ENCODE measurements at places on chromosomes 12 and 14.
A peak's percentile ranks its signal among the peaks of the same experiment; 100 is the strongest.

DNA sequence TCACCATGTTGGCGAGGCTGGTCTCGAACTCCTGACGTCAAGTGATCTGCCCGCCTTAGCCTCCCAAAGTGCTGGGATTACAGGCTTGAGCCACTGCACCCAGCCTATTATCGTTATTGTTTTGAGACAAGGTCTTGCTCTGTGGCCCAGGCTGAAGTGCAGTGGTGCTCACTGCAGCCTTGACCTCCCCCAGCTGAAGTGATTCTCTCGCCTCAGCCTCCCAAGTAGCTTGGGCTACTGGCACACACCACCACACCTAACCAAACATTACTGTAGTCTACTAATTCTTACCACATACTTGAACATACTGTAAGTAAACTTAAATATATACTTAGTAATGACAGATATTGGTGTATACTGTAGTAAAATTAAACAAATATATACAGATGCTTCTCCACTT is 4.5 kb upstream of the CDCA4 start:
- no peak for DNase-seq

- DNase-seq, result no peak
These were observed 186.2 kb downstream of the NRXN3 start for GRCh38 chr14:78356391-78356790.

DNA sequence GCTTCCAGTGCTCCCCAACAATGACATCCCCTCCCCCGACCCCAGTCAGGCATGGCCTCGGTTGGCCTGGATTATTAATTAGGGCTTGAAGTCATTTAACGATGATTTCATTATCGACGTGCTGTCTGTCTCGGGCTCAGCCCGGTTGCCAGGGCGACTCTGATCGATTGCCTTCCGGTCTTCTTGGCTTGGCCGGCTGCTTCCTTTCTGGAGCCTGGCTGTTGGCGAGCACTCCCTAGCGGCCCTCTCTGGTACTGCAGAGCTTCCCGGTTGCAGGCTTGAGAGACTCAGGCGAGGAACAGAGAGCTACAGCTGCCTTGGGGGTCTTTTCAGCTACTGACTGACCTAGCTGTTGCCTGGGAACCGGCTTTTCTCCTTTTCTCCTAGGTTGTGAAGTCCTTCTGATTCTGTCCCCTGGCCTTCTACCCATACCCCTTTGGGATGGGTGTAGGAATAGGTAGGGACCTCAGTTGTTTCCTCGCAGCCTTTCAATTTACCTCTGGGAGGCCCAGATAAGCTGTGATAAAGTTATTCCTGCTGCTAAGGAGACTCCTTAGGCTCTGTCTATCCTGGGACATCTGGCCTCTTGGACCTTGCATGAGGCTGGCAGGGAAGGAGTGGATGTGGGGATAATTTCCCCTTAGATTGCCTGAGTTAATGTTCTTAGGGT is 5.5 kb upstream of the CISTR start:
- no peak for DNase-seq

GRCh38 chr12:87491089-87491488 is 538.1 kb downstream of the C12orf50 start:
- DNase-seq, result no peak

- DNase-seq, result no peak
These were observed 5.7 kb downstream of the YBX3 start for GRCh38 chr12:10717410-10717809.

- DNase-seq, result no peak
These were observed 79.9 kb upstream of the KCNA1 start for GRCh38 chr12:4829793-4830162.

- DNase-seq, result no peak
These were observed 94.3 kb downstream of the LRRC74A start for GRCh38 chr14:76920331-76921087.

DNA sequence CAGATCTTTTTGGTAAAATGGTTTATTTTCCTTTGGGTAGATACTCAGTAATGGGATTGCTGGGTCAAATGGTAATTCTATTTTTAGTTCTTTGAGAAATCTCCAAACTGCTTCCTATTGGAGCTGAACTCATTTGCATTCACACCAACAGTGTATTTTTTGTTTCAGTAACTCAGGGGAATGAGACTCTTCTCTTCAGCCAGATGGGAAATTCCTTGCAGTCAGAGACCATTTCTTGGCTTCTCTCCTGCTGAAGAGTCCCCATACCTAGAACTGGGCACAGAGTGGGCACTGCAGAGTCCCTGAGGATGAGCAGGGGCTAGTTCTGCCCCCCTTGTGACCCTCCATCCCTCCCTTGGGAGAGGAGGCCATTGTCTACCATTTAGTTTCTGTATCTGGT is 10.8 kb downstream of the SDSL start:
- no peak for DNase-seq

DNA sequence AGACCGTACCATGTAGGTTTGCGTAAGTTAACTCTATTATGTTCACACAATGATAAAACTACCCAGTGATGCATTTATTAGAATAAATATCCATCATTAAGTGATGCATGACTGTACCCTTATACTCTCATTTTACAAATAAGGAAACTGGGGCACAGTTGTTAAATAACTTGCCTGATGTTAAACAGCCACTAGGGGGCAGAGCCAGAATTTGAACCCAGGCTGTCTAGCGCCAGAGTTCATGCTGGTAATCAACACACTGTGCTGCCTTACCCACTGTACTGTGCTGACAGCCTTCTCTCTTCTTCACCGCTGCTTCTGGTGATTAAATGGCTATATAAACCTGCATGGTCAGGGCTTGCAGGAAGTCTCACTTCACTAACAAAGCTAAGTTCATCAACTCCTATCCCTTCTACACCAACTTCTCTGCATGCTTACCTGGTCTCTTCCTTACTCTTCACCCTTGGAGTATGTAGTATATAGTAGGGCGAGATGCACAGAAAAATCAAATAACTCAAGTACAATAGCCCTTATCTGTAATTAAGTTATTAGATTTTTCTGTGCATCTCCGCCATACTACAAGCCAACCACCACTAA is 43.6 kb upstream of the APPL2 start:
- no peak for DNase-seq

DNA sequence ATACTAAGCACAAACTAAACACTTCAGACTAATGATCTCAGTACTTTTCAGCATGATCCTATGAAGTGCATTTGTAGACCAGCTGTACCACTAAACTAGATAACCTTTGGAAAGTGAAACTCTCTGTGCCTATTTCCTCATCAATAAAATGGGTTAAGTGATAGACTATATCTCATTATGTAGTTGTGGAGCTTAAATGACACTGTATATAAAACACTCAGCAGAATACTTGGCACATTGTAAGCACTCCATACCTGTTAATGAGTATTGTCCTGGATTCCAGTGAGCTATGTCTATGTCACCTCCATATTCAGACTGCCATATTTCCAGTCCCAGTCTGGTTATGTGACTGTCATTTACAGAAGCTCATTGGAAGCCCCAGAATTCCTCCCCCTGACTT is 44.4 kb downstream of the RTN1 start:
- DNase-seq, result no peak

GRCh38 chr14:62118461-62118860 is 356.2 kb downstream of the SNAPC1 start:
- no peak for DNase-seq

GRCh38 chr12:29317556-29318363 is 63.2 kb downstream of the ERGIC2 start:
- no peak for DNase-seq

- no peak for DNase-seq
These were observed 97.8 kb downstream of the ETNK1 start for GRCh38 chr12:22722779-22723178.

DNA sequence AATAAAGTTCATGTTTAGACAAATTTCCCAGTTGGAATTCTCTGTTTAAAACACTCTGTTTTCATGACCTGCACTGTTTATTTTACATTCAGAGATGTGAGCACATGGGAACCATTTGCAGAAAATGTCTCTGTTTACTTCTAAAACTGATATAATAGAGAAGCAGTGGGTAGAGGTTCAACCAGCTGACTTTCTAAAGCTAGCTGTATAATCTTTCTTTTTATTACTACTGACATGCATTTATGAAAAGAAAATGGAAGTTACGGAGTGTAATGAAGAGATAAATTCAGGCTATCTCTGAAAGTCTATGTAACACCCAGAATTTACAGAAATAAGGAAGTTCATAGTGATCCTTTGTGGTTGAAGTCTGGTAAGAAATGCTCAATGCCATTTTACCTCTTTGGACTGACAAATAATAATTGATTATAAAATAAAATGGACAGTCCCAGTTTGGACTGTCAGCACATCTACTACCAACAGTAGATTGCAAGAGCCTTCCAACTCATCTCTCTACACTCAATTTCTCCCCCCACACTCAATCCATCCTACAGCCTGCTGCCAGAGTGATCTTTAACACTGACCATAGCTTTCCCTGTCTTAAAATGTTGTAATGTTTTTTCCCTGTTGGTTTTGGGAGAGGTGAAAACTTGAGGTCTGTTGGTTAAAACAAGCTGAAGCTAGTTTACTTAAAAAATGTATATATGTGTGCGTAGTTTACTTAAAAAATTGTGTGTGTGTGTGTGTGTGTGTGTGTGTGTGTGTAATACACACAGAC is 137.4 kb downstream of the AEBP2 start:
- no peak for DNase-seq

GRCh38 chr12:121872546-121873215 is 14.0 kb upstream of the HPD start:
- peak; percentile 87 for DNase-seq

GRCh38 chr14:101719708-101720107 is 41.8 kb upstream of the PPP2R5C start:
- DNase-seq, result no peak

DNA sequence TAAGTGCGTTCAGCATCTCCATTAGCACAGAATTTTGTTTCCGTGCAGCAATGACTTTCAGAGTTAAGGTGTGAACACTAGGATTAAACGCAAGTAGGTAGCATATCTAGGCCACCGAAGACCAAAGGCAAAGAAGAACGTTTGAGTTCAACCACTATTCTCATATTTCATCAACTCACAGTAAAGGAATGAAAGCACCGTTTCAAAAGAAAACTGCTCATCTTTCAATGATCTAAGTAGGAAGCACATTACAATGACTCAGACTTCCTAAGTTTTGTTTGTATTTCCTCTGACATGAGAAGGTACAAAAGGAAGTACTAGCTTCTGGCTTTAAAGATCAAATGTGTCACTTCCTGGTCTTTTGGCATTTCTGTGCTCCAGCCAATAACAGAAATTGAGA is 57.6 kb downstream of the ACADS start:
- DNase-seq, result peak; percentile 10

DNA sequence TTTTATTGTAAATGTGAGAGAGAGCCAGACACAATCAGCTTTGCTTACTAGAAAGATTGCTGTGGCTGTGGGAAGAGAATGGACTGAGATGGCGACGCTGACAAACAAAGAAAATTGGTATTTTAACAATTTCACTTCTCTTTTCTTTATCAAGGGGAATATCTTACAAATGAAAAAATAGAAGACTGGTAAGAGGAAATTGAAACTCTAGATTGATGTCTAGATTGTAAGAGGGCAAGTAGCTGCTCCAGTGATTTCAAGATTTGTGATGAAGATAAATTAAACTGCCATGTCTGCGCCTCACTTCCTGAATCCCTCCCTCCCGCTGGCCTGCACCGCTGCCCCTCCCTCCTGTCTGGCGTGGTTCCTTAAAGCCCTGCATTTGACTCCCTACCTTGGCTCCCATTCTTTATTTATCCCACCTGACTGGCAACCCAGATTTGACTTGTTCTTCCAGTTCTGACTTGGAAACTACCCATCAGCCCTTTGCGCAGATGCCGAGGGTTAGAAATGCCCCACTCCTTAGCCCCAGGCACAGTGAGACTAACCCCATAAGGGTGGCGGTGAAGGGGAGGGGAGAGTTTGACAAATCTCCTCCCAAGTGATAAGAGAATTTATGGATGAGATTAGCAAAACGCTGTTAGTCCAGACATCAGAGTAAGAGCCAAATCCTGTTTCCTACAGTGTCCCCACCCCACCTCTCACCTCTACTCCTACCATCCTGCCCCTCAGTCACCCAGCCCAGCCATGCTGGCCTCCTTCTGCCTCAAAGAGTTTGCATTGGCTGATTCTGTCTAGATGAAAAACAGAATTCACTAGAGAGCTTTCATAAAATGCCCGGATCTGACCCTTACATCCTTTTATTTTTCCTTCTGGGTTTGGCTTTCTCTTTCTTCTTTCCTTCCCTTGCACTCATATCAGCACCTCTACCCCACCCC is 125.3 kb upstream of the ATF7IP start:
- no peak for DNase-seq

DNA sequence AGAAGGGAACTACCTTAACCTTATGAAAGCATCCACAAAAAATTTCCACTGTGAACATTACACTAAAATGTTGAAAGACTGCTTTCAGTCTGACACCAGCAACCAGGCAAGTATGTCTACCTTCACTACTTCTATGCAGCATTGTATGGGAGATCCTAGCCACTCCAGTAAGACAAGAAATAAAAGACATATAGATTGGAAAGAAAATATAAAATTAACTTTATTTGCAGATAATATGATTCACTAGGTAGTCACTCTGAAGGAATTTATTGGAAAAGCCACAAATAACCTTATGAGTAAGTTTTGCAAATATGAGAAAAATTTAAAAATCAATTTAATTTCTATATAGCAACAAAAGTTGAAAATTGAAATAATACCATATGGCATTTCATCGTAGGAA is 172.0 kb downstream of the RERGL start:
- no peak for DNase-seq

- DNase-seq, result no peak
These were observed 179.3 kb downstream of the RAD51B start for GRCh38 chr14:67998834-67999233.

DNA sequence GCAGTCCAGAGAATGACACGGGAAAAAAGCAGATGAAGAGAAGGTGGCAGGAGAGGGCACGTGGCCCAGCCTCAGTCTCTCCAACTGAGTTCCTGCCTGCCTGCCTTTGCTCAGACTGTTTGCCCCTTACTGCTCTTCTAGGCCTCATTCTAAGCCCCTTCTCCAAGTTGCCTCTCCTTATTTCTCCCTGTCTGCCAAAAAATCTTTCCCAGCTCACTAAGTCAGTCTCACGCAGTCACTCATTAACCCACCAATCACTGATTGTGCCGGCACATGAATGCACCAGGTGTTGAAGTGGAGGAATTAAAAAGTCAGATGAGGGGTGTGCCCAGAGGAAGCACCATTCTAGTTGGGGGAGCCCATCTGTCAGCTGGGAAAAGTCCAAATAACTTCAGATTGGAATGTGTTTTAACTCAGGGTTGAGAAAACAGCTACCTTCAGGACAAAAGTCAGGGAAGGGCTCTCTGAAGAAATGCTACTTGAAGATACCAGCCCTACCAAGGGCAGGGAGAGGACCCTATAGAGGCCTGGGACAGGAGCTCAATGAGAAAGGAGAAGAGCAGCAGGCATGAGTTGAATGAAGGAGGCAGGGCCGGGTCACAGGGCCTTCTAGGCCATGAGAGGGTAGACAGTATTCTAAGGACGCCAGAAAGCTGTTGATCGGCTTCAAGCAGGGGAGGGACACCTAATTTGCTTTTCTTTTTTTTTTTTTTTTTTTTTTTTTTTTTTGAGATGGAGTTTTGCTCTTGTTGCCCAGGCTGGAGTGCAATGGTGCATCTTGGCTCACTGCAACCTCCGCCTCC is 40.9 kb downstream of the DAD1 start:
- DNase-seq, result no peak

All from AG04449 (cell line).